ENCODE measurements at places on chromosomes 5 and 9. TPM values are rescaled to one million over a fixed set of nuclear protein-coding genes. Genes with fewer than 3 reads are reported as not detected.

DNA sequence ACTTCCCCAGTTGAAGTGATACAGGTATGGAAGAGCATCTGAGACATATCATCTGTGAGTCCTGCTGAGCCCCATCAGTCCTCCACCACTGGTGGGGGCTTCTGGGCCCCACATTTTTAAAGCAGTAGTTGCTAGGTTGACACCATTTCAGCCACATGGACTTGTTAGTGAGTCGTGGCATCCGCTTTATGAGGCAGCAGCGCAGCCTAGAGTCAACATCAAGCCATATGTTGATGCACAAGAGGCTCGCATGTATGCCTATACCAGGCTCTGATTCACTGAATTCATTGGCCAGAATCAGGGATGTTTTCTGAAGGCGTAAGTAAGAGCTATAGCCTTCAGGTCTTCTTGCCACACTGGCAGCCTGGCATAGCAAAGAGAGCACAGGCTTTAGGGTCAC, 26.8 kb downstream of the ZNF346 start:
- no peak for DNase-seq

BTNL8 gene
- total RNA-seq: 0.21 TPM

GRCh38 chr5:150317048-150318003, 14.6 kb upstream of the ARSI start:
- no peak for DNase-seq

DNA sequence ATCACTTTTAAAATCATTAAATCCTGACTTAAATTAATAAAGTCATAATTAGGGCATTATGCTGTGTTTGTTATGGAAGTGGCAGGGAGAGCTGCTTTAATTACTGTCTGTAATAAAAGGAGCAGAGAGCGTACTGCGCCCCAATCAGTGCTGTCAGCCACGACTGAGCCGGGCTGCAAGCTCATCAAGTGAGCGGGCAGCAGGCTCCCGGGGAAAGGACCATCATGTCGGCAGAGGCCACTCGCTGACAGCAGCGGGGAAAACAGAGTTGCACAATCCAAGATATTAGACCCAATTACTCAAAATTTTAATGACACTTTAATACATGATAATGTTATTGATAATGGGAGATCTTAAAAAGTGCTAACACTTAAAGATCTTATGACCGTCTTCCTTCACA, 181.6 kb downstream of the AP3B1 start:
- no peak for DNase-seq

DNA sequence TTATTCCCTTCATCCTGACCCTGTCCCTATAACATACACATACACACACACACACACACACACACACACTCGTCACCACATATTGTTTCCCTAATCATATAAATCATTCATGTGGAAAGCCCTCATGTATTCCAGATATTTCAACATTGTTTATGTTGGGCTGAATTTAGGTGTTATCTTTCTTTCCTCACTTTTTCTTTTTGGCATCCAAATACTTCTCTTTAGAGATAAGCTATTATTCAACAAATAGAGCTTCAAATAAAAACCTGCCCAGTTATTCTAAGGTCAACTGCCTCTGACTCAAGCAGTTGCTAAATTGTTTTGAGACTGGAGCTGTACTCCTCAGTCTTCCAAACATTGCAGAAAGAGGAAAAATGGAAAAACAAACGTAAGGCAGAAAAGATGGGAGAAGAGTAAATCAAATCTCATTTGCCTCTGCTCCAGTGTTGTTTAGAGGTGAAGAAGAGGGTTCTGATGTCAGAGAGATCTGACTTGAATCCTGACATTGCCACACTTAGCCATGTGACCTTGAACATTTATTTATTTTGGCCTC, 215.7 kb downstream of the GAS1 start:
- DNase-seq: no peak

DNA sequence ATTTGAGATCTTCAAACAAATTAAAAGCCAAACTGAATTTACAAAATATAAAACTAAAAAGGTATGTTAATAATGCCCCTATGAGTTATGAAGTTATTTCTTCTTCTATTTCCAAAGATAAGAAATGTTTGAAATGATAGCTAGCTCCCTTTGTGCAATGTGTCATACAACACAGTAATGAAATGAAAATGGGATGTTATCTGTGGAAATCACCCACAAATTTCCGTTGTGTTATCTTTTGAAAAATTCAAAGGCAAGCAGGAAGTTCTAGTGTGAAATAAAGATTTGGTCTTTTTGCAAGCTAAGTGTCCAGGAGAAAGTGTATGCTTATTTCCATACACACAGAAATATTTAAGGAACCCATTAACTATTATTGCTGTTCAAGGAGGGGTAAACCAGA, 375.3 kb upstream of the PRR16 start:
- DNase-seq: no peak

- no peak for DNase-seq
Measured at GRCh38 chr5:88109818-88110217, 158.8 kb downstream of the TMEM161B start.

DNA sequence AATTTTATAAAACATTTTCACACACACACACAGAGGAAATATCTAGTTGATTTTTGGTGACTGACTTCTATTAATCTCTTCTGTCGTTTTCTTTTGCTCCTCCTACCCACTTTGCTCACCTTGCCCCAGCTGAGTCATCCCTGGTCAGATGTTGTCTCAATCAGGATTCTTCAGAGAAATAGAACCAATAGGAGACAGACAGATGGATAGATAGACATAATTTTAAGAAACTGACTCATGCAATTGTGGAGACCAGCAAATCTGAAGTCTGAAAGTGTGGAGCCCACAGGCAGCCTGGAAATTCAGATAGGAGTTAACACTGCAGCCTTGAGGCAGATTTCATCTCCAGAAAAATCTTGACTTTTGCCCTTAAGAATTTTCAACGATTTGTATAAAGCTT, 37.0 kb upstream of the PIK3R1 start:
- no peak for DNase-seq

SLC24A2 gene
- total RNA-seq: 1.3 TPM

DNA sequence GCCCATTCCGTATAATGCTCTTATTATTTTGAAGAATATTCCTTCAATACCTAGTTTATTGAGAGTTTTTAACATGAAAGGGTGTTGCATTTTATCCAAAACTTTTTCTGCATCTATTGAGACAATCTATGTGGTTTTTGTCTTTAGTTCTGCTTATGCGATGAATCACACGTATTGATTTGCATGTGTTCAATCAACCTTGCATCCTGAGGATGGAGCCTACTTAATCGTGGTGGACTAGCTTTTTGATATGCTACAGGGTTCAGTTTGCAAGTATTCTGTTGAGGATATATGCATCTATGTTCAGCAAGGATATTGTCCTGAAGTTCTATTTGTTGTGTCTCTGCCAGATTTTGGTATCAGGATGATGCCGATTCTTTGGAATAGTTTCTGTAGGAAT, 1070.3 kb upstream of the CDH18 start:
- DNase-seq: no peak

- DNase-seq: no peak
Measured at GRCh38 chr5:68194386-68194785, 21.2 kb upstream of the PIK3R1 start.

DNA sequence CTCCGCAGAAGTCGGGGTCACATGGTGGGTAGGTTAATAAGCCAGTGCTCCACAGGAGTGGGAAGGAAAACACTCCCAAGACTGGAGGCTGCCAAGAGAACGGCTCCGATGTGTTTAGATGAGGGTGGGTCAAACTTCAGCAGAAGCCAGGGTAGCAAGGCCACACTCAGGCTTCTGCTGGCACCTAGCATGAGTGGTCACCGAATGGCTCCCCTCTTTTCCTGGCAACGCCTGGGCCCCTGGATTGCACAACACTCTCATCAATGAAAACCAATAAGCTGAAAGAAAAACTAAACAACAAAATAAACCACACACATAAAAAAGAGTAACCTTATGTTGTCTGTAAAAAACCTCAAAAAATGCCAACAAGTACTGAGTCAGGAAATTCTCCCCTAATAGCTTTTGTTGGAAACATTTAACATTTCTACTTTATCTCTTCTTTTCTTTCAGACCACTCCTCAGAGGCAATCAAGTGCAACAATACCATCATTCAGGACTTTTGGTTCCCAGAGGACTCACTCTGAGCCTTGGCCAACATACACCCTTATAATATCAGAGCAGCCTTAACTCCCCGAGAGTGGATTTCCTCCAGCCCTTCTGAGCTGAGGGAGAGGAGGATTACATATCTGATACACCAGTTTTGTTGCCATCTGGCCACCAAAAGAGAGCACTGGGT, 279.9 kb downstream of the ENC1 start:
- DNase-seq: no peak

SPEF2 gene
- 0.07 TPM for total RNA-seq

DNA sequence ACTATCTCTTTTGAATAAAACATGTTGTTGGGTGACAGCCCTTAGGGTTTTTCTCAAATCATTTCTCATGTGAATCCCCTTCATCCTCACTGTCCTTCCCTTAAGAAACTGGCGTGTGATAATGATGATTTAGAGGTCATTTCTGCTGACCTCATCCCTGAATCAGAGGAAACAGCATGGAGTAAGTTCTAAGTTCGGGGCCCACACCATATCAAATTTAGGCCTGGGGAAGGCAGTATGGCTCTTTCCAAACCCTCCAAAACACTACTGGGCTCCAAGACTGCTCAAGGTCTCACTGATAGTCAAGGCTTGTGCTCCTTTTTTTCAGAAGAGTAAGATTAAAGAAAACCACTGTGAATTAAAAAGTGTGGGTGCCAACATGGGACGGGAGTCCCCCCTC, 872 bp upstream of the SMIM3 start:
- DNase-seq: no peak

FAM221B gene
- total RNA-seq: not detected

Measured in H7 (cell line).